Stimulated activated CD8-positive, alpha-beta memory T cell treated with anti-CD3 and anti-CD28 coated beads, Interleukin-2, amount 100 ng/mL, for 1 hour (primary cell): ENCODE measurements at places on chromosomes 12 and 14.

GRCh38 chr12:104372061-104372720 lies 68.7 kb downstream of the EID3 start:
- no peak for DNase-seq

DNA sequence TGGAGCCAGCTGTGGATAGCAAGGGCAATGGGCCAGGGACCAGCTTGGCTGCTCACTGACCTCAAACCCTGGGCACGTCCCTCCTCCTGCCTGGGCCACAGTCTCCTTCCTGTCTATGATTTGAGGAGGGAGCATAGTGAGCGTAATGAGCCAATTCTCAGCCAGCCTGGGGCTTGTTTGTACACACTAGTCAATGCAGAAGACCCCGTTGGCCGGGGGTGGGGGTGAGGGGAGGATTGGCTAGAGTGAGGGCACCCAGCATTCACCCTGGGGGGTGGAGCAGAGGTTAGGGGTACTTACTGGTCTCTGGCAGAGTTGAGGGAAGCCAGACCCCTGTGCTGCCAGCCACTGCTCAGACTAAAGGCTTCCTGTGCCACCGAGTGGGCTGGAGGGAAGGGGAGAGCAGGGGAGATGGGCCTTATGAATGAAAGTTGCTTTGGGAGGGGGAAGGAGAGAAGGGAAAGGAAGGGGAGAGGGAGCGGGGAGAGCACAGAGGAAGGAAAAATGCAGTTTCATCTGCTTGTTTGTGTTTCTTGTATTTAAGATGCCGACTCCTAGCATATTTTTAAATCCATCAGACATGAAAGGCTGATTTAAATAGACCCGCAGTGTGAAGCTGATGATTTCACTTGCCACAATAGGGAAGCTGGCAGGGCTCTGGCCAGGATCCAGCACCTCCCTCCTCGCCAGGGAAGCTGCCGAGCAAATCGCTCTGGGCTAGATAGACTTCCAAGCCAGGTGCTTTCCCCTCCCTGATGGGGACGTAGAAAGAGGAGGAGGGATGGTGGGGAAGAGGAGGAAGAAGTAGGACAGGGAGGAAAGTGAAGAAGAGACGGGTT lies 114.0 kb downstream of the PRMT8 start:
- DNase-seq = no peak

DNA sequence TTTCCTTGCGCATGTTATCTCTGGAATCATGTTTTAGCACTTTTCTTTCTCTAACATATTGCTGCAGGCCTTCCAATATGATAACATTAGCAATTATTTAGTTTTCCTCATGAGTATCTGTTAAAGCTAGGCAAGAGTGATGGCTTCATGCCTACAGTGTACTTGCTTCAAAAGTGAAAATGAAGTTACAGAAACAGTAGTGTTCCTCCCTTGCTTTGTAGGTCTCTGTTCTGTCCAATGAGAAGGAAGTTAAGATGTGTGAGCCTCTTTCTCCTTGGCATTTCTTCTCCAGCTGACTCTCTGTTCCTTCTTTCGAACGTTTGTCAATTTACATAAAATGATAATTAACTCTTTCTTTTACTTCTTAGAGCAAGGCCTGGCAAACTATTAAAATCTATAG lies 22.2 kb downstream of the LRRIQ1 start:
- DNase-seq = no peak

GRCh38 chr12:54596526-54596946 lies 8.1 kb upstream of the PPP1R1A start:
- peak; percentile 3 for DNase-seq

GRCh38 chr12:29519585-29520182 lies 22.2 kb upstream of the OVCH1 start:
- no peak for DNase-seq

DNA sequence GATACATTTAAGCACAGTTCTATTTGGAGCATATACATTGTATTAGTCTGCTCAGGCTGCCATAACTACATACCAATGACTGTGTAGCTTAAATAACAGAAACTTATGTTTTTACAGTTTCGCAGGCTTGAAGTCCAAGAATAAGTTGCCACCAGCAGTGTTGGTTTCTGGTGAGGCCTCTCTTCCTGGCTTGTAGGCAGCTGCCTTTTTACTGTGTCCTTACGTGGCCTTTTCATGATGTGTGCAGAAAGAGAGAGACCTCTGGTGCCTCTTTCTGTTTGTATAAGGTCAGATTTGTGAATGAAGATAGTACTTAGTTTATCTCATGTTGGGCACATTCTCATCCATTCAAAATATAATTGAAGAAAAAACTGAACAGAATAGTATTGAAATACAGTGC lies 636.6 kb downstream of the FLRT2 start:
- no peak for DNase-seq

- no peak for DNase-seq
Observed at GRCh38 chr14:104536942-104537612, 42.5 kb upstream of the C14orf180 start.

DNA sequence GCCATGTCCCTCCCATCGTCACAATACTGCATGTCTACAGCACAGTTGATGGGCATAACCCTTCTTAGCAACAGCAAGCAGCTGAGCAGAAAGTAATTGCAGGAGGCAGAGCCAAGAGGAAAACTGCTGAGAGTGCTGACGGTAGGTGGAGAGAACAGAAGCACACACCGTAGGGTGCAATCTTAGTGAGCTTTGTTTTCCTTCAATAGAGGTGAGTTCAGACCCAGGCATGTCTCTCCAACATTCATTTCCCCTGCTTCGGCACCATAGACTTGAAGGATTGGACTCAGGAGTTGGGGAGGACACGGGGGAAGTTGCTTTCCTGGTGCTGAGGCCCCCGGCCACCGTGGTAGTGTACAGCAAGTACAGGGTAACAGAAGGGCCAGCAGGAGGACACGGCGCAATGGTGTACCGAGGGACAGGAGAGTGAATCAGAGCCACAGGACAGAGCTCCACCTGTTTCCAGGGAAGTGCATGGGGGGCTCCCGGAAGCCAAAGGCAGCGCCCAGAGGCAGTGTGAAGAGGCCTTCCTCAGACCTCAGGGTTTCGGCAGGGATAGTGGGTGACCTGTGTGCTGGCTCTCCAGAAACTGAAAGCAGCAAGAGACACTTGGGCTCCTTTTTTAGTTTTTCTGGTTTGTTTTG lies 36.3 kb upstream of the SINHCAF start:
- DNase-seq = no peak

DNA sequence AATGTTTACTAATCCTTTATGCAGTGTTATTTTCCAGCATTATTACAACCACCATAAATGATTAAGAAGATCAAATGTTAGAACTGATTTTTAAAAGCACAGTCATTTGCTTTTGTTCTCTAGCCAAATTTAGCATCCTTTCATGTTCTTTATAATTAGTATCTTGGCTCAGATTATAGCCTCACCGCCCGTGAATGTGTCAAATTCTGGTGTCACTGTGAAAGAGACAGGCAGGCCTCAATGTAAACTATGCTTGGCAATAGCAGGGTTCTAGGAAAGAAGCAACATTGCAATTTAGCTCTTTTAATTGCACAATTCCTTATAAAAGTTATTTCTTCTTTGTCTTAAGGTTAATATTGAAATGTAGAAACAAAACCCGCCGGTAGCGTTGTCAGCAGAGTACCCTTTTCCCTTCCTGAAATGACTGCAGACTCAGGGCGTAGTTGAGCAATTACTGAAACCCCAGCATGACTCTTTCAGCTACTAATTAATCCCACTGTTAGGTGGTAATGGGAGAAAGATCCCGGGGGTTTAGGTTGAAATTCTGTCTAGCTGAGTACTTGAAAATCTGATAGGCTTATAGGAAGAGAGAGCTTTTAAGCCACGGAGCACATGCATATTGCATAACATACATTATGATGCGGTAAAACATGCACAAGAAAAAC lies 1600.5 kb upstream of the SEL1L start:
- no peak for DNase-seq

DNA sequence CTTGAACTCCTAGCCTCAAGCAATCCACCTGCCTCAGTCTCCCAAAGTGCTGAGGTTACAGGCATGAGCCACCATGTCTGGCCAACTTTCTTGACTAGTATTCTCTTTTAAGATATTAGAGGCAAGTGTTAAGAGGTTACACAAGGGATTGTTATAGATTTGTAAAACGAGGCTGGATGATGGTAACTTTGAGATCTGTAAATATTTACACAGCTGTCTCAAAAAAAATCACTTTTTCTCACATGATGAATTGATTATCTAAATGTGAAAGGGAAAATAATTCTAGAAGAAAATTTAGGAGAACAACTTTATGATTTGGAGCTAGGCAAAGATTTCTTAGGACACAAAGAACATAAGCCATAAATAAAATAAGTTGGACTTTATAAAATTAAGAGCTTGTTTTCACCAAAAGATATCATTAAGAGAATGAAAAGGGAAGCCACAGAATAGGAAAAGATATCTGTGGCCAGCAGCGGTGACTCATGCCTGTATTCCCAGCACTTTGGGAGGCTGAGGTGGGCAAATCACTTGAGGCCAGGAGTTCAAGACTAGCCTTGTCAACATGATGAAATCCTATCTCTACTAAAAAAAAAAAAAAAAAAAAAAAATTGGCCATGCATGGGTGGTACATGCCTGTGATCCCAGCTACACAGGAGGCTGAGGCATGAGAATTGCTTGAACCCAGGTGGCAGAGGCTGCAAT lies 77.4 kb downstream of the BBS10 start:
- no peak for DNase-seq

- DNase-seq = no peak
Observed at GRCh38 chr12:2960390-2960956, 1.3 kb downstream of the TEAD4 start.

DNA sequence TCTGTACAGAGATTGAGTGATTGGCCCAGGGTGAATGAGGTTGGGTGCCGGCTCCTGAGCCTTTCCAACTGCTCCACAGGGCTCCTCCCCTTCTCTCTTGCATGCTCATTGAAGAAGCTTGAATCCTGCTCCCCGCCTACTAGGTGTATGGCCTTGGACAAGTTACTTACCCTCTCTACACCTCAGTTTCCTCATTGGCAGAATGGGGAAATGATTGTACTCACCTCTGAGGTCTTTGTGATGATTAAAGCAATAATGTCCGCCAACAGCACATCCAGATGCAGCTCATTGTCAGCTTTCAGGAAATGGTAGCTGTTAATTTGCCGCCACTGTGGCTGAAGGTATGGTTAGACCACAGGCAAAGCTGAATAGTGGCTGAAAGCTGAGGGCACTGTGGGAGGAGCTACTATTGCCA lies 174.1 kb downstream of the CRADD start:
- no peak for DNase-seq

- DNase-seq = no peak
Observed at GRCh38 chr12:66061557-66062289, 68.8 kb downstream of the LLPH start.

DNA sequence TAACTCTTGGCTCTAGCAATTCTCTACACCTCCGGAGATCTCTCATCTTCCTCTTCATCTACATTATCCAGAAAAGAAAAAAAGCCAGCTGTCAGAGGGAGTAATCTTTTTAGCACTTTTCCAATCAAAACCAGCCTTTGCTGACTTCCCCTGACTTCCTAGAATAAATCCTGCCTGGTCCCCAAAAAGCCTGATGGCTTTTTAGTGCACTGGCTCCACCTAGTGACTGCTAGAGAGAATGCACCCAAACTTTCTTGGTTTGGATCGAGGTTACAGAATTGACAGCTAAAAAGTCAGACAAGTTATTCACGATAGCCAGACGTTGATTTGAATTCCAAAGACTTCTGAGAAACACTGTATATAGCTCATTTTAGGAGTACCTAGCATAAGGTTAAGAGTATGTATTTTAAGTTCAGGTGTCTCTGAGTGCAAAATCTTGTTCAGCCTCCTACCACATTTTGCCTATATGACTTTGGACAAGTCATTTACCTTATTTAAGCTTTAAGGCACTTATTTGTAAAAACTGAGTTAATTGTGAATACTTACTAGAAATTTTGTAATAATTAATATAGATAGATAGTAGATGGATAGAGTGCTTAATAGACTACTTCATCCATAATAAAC lies 185.7 kb upstream of the GRIN2B start:
- no peak for DNase-seq

DNA sequence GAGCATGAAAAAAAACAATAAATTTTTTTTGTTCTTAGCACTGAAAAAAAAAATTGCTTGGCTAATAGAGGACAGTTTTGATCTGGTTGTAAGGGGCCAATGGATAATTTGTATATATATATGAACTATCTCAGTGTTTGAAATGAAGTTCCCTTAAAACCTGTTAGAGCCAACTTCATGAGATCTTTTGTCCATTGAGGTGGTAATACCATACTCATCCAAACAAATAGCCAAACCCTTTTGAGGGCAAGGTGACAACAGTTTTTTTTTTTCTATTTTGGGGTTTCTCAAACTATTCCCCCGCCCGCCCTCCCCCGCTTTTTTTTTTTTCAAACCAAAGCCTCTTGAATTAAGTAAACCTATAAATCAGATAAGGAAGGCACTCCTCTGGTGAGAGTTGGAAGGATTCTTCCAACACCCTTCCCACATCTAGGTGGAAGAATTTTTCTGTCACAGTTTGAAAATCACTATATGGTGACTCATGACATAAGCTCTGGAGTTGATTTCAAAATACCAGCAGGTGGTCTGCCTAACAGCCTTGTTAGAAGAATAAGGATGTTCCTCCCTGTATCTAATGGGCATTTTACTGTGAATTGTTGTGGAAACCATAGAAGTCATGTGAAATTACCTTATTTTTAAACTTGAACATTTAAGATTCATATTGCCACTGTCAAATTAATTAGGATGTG lies 10.2 kb downstream of the ARHGAP5 start:
- DNase-seq = no peak

GRCh38 chr12:118237052-118237665 lies 101.2 kb downstream of the PEBP1 start:
- no peak for DNase-seq

GRCh38 chr14:96105926-96106441 lies 66.8 kb downstream of the C14orf132 start:
- DNase-seq = no peak

GRCh38 chr12:31533470-31533869 lies 57.5 kb downstream of the DENND5B start:
- DNase-seq = no peak

DNA sequence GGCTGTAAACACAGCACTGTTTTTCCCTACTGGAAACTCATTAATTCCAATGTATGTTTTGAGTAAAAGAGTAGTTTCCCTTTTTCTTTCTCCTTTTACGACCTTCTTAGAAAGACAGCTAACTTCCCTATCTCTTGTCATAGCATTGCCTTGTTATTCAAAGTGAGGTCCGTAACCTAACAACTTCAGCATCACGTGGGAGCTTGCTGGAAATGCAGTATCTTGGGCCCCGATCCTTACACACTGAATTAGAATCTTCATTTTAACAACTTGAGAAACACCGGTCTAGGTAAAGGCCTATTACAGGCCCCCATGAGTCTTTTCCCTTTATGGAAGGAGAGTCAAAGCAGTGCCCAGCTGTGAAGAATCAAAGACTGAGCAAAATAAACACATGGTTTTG lies 230.7 kb upstream of the PRKD1 start:
- DNase-seq = no peak
